ENCODE measurements at places on chromosomes 7 and 10.

GRCh38 chr7:33636359-33636758 lies 269.0 kb upstream of the BMPER start:
- DNase-seq: no peak

- DNase-seq: no peak
Observed at GRCh38 chr7:97009753-97010732, 4.7 kb downstream of the DLX6 start.

DNA sequence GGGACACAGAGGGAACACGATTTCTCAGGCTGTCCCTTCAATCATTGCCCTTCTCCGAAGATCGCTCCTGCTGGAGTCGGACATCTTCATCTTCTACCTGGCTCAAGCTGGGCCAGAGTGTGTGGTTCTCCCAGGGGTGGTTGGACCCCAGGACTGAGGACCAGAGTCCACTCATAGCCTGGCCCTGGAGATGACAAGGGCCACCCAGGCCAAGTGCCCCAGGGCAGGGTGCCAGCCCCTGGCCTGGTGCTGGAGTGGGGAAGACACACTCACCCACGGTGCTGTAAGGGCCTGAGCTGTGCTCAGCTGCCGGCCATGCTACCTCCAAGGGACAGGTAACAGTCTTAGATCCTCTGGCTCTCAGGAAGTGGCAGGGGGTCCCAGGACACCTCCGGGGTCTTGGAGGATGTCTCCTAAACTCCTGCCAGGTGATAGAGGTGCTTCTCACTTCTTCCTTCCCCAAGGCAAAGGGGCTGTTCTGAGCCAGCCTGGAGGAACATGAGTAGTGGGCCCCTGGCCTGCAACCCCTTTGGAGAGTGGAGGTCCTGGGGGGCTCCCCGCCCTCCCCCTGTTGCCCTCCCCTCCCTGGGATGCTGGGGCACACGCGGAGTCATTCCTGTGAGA lies 23.3 kb downstream of the TBATA start:
- DNase-seq: no peak

- no peak for DNase-seq
Observed at GRCh38 chr10:47167591-47167990, 132.4 kb upstream of the GDF10 start.

- DNase-seq: no peak
Observed at GRCh38 chr10:4819707-4820106, 6.3 kb upstream of the AKR1E2 start.

DNA sequence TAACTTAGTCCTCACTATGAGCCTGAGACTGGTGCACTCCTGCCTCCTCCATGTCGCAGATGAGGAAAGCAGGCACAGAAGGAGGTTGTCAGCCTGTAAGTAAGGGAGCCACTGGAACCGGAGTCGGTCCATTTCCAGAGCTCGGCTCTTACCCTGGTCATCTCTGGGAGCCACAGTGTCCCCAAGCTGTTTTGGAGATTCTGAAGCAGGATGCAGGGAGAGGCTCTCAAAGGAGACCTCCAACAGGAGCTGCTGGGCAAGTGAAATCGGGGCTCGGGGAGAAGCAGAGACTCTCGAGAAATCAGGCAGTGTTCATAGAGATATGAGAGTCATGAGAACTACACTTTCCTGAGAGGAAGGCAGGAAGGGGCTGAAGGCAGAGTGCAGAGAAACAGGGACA lies 39.0 kb downstream of the VSTM4 start:
- no peak for DNase-seq

- no peak for DNase-seq
Observed at GRCh38 chr10:82691211-82691610, 816.2 kb downstream of the NRG3 start.

GRCh38 chr7:5595545-5596045 lies 172.0 kb upstream of the TNRC18 start:
- DNase-seq: no peak

DNA sequence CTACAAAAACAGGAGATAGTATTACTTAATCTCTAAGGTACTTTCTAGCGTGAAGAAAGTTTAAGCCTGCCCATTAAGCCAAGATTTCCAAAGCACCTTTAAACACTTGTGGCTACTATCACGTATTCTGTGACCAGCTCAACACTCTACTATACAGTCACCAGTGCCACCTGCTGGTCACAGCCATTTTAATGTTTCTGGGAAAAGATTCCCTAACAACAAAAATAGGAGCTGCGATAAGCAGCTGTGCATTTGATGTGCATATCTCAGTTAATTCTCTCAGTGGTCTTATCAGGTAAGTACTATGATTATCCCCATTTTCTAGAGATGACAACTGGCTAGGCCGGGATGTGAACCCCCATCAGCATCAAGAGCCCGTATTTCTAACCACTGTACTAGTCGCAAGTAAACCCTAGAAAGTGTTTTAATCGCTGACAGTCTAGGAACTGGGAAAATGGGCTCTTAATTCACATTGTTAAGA lies 860 bp downstream of the SEC31B start:
- DNase-seq: peak; percentile 57

GRCh38 chr7:69651101-69651590 lies 52.9 kb downstream of the AUTS2 start:
- DNase-seq: no peak

DNA sequence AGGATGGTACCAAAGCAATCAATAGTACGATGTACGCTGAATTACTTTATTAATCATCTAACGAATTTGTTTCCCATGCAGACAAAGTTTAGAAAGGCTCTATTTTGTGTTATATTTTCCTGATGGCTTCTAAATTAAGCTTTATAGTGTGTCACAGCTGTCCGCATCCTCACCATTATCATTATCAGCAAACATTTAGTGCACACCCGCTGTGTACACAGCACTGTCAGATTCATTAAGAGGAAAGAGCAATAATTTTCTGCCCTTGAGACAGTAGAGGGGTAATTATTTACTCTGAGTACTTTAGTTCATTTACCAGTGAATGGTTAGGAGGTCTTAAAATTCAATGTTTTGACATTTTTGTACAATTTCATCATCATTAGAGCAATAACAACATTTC lies 233.3 kb upstream of the PTPRZ1 start:
- no peak for DNase-seq

DNA sequence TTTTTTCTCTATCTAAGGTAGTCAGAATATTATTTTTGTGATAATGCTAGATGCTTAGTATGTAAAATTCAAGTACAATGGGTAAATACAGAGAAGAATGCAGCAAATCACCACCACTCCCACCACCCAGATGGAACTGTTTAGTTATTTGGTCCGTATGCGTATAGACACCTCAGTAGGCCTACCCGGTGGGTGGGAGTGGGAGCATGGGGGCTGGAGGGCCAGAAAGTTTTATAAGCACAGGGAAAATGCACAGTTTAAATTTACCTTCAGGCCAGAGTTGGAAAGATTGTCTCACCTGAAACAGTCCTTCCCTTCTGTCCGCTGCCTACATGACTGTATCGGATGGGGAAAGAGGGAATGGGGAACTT lies 15.5 kb downstream of the CHST3 start:
- DNase-seq: no peak

- DNase-seq: no peak
Observed at GRCh38 chr7:5439572-5440496, 16.2 kb upstream of the TNRC18 start.

GRCh38 chr10:123458933-123459332 lies 207.2 kb upstream of the GPR26 start:
- no peak for DNase-seq

DNA sequence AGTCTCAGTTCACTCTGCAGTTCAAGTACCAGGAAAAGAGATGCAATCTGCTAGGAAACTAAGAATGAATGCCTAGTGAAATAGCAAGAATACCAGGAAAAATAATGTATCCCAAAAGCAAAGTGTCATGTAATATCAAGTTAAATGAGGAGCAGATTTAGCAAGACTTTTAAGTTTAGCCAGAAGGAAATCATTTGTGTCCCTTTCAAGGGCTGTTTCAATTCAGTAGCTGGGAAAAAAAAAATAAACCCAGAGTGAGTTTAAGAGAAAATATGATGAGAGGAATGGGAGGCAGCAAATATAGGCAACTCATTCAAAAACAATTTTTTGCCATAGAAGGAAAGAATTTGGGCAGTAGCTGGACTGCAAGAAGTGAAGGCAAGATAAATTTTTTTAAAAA lies 135.8 kb downstream of the DGKB start:
- DNase-seq: no peak

- no peak for DNase-seq
Observed at GRCh38 chr7:94374231-94374630, 20.5 kb upstream of the COL1A2 start.

DNA sequence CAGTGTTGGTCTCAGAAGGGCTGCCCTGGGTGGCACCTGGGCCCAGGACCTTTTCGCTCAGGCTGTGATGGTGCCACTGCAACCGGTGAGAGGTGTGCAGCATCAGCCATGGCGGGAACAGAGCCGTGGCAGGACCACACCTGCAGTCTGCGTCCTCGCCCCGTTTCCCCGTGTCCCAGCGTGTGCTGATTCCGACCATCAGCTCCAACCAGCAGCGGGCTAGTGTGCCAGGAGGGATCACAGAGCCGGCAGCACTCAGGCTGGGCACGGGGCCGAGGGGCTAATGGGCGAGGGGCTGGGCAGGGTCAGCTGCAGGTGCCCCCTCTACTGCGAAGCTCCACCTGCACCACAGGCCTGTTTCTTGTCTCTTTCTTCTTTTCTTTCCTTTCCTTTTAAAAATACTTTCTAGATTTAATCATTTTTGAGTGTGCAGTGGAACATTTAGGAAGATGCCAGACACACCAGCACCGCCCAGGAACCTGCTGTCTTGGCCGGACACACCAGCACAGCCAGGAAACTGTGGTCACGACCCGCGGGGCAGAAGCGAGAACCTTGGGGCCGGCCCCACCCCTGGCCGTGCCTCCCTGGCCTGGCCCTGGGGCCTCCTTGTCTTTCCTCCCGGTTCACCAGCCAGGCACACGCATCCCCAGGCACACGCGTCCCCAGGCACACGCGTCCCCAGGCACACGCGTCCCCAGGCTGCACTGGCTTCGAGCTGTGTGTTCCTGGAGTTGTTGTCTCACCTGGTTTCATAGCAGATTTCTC lies 34.6 kb downstream of the ADGRA1 start:
- DNase-seq: no peak

- DNase-seq: peak; percentile 6
Observed at GRCh38 chr10:59362144-59362958, at the start of gene FAM13C. TSS of gene FAM13C (minus strand) at chr10:59362549. CDS start at chr10:59362460, 89 bp downstream.

GRCh38 chr7:35694161-35694783 lies 663 bp downstream of the HERPUD2 start:
- DNase-seq: no peak

DNA sequence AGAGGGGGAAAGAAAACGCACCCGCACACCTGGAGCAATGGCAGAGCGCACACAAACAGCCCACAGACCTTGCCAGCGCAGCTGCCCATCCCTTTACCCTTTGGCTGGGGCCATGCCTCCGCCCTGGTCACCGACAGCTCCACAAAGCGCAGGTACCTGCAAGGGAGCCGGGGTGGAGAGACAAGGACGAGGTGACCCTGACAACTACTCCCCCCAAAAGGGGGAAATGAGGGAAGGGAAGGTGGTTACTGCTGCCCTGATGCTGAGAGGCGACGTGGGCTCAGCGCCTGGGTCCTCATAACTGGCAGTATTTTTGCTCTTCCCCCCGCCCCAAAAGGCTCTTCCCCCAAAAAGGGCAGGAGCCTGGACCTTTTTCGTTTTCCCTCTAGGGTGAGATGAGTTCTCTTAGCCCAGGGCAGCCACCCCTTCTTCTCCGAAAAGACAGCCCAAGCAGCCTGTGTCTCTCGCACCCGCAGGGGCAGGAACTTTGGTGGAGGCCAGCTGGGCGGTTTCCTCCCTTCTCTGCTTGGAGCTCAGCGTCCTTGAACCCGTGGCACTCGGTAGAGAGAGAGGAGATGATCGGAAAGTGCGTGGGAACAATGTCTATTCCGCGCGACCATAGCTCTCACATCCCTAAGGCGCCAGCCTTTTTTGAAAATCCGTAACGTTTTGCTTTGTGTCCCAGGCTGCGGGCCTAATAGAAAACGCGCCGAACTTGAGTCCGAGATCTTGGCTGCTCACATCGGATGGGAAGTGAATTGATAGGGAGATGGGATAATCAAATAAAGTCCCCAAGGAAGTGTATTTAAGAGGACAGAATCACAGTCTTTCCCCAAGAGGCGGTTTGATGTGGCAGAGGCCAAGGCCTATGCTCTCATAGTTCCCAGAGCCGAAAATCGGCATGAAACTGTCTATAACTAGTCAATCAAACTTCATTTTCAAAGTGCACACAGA lies 1.0 kb downstream of the NKX2-3 start:
- no peak for DNase-seq

DNA sequence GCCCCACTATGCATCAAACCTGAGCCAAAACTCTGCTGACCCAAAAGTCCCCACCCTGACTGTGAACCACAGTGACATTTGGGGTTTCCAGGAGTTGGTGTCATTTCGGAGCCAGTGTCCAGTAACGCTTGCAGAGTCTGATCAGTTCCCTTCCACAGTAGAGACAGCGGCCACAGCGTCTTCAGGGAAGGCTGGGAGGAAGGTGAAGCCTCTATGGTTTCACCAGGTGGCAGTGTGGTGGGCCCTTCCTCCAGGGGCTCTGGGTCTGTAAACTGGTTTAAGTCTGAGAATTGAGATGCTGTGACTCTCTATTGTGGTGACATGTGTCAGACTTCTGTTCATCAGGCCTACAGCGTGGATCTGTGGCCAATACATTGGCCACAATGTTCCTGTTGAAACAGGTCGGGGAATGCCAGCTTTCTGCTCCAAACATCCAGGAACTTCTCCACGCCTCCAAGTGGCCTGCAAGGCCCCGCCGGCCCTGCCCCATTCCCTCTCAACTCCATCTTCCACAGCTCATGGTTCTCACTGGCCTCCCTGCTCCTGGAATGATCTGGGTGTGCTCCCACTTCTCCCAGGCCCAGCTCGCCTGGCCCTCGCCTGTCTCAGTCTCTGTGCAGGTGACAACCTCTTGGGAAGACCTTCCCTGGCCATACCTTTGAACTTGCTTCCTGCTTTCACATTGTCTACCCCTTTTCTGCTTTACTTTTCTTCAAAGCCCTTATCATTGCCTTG lies 124.5 kb upstream of the FAM20C start:
- DNase-seq: no peak

- no peak for DNase-seq
Observed at GRCh38 chr7:31487071-31487470, 26.8 kb upstream of the ITPRID1 start.

GRCh38 chr7:111666260-111666659 lies 104.0 kb upstream of the IMMP2L start:
- no peak for DNase-seq

DNA sequence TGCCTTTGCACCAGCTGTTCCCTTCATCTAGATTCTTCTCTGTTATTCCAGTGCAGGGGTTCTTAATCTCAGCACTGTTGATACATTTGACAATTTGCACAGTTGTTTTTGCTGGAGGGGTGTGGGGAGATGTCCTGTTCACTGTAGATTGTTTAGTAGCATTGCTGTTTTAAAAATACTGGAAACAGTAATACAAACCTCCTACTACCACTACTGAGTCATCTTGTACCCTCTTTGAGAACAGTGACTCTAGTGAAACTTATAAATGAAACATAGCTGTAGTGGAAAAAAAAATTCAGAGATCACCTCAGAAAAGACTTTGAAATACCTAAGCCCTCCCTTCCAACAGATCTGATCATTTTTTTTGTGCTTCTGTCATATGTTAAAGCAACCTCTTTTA lies 154.8 kb upstream of the TMEM196 start:
- no peak for DNase-seq
